ENCODE measurements at places on chromosomes 3 and 15.

DNA sequence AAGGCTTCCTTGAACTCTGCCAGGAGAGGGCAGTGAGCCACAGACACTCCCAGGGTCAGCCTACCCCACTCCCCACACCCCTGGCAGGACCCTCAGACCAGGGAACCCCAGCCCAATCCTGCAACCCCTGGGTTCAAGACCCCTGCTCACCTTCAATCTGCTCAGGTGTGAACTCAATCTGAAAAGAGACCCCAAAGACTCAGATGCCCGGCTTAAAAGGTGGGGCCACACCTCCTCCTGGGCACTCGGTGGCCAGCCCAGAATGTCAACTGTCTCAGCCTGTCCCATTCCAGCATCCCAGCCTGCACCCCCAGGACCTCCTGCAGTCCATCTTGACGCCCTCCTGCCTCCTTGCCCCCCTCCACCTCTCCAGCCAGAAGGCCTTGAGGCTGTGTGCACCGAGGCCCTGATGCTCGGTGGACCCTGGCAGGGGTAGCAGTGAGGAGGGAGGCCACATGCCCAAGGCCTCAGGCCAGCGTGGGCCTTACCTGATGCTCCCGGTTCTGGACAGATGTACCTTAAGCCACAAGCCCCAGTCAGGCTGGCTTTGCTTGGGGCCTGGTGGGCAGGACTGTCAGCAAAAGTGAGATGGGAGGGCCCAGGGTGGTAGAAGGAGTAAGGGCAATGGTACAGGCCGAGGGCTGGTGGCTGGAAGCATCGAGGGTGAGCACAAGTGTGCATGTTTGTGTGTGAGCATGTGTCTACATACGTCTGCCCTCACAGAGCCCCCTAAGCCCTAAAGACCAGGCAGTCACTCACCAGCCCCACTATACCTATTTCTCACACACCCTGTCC is 2.2 kb downstream of the MYL3 start:
- DNase-seq = no peak

GRCh38 chr3:172152874-172153273 is 113.5 kb downstream of the FNDC3B start:
- DNase-seq = no peak

DNA sequence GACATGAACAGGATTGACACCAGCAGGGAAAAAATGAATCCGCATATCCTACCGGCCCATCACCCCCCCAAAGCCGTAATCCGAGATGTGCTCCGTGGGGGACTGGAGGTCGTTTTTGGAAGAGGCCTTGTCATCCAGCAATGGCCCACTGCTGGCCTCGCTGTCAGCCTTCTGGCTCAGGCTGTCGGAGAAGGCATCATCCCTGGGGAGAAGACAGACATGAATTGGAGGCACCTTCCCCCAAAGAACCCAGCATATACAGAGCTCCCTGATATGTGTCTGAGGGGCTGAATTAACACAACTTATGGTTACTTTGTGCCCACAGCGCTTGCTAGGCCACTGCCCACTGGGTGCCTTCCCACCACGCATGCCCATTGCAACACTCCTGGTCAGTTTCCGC is 29.6 kb upstream of the RAD18 start:
- DNase-seq = no peak

- DNase-seq = no peak
These were observed 410.6 kb downstream of the FOXP1 start for GRCh38 chr3:71172951-71173350.

DNA sequence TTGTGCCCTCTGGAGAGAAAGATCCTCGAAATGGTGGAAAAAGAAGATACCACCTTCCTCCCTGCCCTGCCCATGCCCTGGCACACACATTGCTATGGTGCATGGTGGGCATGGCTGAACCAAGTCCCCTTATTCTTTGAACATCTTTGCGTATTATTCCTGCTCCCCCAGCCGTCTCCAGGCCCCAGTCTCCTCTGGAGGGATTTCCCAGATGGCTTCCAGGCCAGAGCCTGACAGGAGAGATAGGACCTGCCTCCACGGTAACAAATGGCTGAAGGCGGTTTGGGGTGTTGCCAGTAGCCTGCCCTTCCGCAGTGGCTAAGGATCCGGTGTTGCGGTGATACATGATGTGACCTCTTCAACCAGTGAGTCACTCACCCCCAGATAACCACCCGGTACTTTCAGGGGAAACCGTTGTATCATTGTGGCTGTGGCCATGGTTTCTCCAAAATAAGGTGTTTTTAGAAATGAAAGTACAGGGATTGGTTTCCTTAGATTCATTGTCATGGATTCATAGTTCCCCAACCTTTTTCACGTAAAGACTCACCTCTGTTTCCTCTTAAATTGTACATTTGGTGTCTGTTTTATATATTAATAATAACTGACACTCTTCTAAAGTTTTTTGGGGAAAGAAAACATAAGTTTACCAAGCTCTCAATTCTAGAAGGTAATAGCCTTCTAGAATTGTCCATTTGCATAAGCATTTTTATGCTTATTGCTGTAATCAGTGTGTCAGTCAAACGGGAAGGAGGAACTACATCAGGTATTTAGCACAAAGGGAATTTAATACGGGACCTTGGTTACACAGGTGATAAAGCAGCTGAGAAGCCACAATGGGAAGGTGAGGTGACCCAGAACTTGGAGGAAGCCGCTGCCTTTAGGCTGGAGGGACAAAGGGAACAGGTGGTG is 25.9 kb downstream of the SMAD3 start:
- DNase-seq = no peak

DNA sequence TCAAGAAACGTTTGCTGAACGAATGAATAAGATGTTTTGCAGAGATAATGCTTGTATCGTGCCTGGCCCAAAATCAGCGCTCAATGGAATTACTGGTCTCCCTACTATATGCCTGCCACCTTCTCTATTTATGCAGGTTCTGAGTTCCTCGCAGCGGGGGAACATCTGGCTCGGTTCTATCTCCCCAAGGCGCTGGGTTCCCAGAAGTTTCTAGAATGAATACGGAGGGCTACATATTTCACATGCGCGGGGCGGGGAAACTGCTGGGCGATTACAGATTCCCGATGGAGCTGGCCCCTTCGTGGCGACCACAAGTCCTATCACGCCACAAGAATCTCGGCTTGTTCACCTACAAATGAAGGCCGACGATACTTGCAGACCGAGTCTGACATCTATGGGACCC is 411 bp upstream of the EIF2B5 start:
- DNase-seq = no peak

DNA sequence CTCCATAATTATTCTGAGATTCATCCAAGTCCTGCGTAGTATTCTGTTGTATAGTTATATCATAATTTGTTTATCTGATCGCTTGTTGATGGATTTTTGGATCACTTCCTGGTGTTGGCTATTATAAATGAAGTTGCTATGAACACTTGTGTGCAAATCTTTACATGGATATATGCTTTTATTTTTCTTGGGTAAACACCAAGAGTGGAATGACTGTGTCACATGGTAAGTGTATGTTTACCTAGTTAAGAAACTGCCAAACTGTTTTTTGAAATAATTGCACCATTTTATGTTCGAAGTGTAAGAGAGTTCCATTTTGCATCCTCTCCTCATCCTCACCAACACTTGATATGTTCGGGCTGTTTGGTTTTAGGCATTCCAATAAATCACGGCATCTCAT is 360.4 kb upstream of the FRG2C start:
- DNase-seq = no peak

- DNase-seq = no peak
These were observed 844 bp downstream of the NR2F2 start for GRCh38 chr15:96331144-96331944.

DNA sequence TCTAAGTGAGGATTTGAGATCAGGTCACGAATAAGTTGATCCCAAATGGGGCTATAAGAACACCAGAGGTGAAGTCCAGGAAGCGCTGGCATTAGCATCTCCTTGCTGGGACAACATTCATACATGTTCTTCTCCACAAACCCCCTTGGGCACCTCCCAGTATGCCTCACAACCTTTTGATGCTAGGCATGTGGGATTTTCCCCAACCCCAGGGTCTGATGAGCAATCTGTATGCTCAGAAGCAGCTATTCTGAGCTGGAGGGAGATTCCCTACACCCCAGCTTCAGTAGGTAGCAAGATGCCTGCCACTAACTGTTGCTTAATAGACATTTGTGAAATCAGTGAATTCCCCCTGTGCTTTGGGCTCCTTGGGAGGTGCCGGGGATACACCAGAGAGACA is 32.2 kb downstream of the SLC6A11 start:
- no peak for DNase-seq

GRCh38 chr15:59867086-59867855 is 136.8 kb upstream of the FOXB1 start:
- no peak for DNase-seq

DNA sequence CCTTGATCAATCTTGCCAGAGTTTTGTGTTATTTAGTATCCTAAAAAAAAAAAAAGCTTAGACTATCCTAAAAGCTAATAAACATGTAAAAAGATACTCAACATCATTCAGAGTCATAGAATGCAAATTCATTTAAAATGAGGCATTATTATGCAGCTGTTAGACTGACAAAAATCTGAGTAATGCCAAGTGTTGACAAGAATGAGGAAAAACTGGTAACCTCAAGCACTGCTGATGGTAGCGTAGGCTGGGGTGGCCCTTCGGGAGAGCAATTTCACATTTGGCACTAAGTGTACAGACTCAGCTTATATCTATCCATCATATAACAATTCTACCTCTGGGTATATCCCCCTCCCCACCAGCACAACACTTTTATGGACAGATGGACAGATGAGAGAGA is 280.4 kb downstream of the RAP2B start:
- no peak for DNase-seq

GRCh38 chr3:178768072-178768864 is 232.0 kb downstream of the KCNMB2 start:
- DNase-seq = no peak

DNA sequence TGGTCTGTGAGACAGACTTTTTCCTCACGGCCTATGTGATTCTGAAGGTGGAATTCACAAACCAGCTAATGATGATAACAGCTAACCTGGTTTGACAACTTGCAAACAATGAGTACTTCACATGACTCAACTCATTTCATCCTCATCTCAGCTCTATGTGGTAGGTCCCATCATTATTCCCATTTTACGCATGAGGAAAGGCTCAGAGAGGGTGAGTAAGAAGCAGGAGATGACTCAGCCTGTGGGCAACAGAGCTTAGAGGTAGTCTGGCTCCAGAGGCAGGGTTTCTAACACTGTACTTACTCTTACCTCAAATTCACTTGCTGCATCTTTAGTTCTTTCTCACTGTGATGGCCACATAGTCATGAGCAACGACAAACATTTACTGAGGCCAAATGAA is 25.8 kb upstream of the PSMD6 start:
- no peak for DNase-seq

DNA sequence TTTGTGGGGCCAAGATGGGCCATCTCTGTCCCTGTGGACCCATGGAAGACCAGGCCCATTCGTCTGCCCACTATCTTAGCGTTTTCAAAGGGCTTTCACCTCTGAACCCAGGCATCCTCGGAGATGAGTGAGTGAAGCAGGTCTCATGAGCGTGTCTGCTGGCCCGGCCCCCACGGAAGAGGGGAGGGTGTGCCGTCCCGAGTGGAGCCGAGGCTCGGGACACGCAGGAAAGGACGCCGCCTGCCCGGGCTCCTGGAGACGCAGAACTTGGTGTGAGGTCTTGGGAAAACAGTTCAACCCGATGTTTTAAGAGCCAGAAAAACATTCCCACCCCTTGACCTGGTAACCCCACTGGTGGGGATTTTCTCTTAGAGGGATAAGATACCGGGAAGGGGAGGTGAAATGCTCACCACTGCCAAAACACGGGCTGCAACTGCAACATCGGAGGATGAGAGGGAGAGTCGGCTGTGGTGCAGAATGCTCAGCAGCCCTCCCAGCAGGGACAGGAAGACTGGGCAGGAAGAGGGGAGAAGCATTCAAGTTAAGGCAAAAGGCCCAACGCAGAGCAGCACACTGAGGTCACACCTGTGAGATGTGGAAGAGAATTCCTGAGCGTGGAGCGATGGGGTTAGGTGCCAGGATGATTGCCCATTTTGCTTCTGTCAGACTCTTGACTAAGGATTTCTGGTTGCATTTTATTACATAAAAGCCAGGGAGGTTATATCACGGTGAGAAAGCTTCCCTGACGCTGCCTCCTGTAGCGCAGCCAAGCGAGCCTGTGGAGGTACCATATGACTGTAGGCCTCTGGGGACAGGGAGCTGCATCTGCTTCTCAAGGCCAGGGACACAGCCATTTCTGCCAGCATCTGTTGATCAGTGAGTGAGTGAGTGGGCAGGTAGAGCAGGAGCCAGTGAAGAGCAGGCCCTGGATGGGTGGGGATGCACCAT is 14.1 kb upstream of the STAB1 start:
- DNase-seq = no peak

DNA sequence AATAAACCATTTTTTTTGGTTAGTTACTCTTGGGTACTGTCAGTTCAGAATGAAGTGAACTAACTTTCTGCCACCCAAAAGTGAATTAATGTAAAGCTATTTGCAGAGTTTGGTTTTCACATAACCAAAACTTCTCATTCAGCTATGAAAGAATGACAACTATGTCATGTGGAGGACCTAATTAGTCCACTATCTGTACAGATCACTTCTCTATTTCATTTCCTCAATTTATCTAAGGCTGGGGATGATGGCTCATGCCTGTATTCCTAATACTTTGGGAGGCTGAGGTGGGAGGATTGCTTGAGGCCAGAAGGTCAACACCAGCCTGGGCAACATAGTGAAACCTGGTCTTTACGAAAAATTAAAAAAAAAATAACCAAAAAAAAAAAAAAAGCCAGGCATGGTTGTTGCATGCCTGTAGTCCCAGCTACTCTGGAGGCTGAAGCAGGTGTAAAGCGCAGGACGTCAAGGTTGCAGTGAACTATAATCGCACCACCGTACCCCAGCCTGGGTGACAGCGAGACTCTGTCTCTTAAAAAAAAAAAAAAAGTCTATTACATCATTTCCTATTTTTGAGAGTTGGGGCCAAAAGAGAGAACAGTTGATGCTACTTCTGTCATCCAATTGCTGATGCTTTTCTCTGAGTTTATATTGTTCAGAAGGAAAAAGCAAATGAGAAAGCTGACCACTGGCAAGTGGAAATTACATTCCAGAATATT is 8.7 kb downstream of the HYPK start:
- no peak for DNase-seq

DNA sequence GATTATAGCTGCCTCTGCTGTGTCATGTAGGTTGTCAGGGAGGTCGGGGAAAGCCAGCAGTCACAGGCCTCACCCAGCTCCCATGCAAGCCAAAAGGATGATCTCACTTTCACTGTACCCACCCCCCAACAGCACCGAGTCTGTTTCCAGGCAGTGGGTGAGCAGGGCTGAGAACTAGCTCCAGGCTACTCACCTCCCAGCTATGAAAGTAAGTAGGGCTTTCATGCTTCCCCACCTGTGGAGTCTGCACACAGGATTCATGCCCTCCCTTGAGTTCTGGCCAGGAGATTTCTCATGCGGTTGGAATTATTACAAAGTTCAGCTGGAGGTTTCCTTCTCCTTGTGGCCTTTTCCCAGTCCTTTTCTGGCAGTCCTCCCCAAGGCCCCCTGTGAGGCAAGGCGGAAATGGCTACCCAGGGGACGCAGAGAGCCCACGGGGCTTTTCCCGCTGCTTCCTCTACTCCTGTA is 356.2 kb downstream of the SV2B start:
- DNase-seq = no peak

GRCh38 chr3:119069725-119070124 is 35.1 kb upstream of the IGSF11 start:
- no peak for DNase-seq
